ENCODE measurements at places on chromosomes 12 and 14. TPM values are rescaled to one million over a fixed set of nuclear protein-coding genes. Genes with fewer than 3 reads are reported as not detected.
A peak's percentile ranks its signal among the peaks of the same experiment; 100 is the strongest.

- H3K36me3 ChIP-seq, result no peaks in the 10 kb centered on the region
- no peaks in the 10 kb centered on the region for H3K27me3 ChIP-seq
Observed at GRCh38 chr12:32535288-32535999, 136.1 kb downstream of the FGD4 start.

Gene TMEM253
- 0.24 TPM for total RNA-seq

- H3K36me3 ChIP-seq, result no peaks in the 10 kb centered on the region
- H3K27me3 ChIP-seq, result no peaks in the 10 kb centered on the region
- H3K4me3 ChIP-seq, result peak overlapping the region; percentile 87
- DNase-seq, result no peak
Observed at GRCh38 chr14:39268393-39268792, 34.7 kb downstream of the MIA2 start.

GRCh38 chr12:62774794-62775193 lies 160.2 kb downstream of the PPM1H start:
- no peaks in the 10 kb centered on the region for H3K4me1 ChIP-seq
- H3K36me3 ChIP-seq, result no peaks in the 10 kb centered on the region
- H3K27me3 ChIP-seq, result no peaks in the 10 kb centered on the region
- DNase-seq, result no peak
- no peak overlapping the region for H3K4me3 ChIP-seq

Gene NRL
- total RNA-seq, result 1.5 TPM
